AG10803 (cell line): ENCODE measurements at places on chromosomes 13 and 19.
A peak's percentile ranks its signal among the peaks of the same experiment; 100 is the strongest.

- DNase-seq: no peak
These were observed 23.5 kb downstream of the TFDP1 start for GRCh38 chr13:113607889-113608635.

DNA sequence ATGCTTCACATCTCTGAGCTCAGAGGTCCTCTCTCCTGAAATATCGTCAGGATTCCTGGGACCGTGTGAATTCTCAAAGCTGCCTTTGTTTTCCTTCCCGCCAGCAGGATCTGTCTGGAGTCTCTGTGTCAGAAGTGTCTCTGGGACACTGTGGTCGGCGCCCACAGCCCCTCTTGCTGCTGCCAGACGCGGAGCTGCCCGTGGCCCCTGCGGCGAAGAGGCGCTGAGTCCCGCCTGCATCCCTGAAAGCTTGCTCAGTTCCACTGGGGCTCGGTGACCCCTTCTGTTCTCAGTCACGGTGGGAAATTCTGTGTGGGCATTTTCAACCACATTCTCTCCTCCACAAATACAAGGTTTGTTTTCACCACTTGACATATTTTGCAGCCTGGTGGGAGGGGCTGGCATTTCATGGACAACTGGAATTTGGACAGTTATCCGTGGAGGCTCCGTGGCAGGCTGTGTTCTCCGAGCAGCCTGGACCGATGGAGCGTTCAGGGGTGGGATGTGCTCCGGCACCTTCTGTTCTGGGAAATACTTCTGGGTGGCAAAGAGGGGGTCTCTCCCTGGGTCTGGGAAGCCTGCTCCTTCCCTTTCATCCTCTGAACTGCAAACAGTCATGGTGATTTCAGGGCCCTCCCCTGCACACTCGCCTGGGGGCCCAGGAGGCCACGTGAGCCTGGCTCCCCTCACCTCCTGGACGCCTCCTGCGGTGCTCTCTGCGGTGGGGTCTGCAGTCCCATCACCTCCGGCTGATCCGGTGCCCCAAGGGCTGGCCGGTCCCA lies 42.6 kb upstream of the GRTP1 start:
- no peak for DNase-seq

DNA sequence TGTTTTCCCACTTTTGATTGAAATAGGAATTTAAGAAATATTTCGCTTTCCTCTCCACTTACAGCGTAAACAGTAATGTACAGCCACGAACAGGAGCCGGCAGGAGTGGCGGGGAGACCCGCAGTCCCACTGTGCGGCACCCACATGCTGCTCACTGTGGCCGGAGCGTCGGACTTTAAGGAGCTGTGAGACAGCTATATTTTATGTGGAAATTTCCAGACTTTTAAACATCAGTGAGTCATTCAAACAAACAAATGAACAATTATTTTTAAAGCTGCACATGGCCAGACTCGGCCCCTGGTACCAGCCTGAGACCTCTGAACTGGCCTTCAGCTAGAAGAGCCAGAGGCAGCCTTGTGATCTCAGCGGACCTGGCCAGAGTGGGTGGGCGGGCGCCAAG lies 52.5 kb downstream of the CRYL1 start:
- DNase-seq: no peak

- DNase-seq: no peak
These were observed 168.3 kb downstream of the COL4A1 start for GRCh38 chr13:110138700-110139036.

DNA sequence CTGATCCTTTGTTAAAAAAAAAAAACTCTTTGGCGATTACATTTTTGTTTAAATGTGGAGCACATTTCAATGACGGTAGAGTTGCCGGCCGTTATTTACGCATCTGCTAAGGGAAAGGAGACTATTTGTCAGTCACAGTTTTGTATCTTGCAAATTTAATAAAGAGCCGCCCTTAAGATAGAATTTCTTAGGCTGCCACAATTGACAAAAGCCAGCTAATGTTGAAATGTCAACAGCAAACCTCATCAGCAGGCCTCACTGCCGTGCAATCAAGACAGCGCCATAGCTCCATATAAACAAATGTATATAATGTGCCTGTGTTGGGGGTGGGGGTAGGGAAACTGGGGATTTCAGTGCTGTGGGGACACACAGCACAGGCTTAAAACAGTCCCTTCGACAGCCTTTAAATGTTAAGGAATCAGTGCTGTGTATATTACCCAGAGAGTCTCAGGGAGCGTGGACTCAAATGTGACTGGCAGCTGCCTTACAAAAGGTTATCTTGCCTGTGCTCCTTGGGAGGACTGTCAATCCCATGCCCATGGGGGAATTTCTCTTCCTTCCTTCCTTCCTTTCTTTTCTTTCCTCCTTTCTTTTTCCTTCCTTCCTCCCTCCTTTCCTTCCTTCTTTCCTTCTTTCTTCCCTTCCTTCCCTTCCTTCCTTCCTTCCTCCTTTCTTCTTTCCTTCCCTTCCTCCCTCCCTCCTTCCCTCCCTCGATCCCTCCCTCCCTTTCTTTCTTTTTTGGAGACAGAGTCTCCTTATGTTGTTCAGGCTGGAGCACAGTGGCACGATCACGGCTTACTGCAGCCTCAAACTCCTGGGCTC lies 108.0 kb downstream of the URI1 start:
- DNase-seq: no peak

- DNase-seq: peak; percentile 93
These were observed 20.7 kb downstream of the CEBPG start for GRCh38 chr19:33394006-33394722.

- peak; percentile 46 for DNase-seq
These were observed at the start of gene HTR2A for GRCh38 chr13:46896341-46897137. HTR2A (minus strand) TSS chr13:46897053; CDS start chr13:46895906, 1,147 bp downstream.

GRCh38 chr13:32443111-32443510 lies 15.2 kb upstream of the N4BP2L1 start:
- peak; percentile 19 for DNase-seq

- DNase-seq: peak; percentile 24
These were observed 1.4 kb downstream of the EPS8L1 start for GRCh38 chr19:55077106-55077505.

DNA sequence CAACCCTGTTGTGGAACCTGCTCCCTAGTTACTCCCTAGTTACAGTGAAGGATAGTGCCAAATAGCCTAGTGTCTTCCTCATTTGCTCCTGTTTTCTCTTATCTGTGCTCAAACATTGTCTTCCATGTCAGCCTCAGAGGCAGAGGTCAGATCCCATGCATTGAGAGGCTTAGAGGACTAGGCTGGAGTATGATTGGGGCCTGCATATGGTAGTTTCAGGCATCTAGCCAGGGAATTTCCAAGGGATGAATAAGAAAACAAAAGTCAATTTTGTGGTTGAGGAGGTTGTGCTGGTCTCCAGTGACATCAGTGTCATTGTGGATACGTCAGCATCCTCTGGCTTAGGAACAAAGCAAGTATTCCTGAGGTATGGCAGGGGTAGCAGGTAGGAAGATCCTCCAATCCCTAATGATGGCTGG lies 9.4 kb downstream of the ZNF546 start:
- DNase-seq: peak; percentile 70

DNA sequence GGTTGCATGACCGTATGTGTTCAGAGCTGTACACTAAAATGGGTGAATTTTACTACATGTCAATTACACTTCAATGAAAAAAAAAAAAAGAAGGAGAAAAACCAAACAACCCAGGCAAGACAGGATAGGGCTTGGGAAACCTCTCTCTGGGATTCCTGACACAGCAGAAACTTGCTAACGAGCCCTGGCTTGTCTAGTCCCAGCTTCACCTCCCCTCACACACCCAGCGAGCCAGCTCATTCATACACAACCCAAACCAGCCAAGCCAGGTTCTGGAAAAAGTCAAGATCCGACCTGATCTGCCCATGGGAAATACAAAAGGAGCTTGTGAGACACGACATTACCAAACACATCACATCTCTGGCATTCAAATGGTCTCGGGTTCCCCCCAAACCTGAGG lies 3.7 kb upstream of the TECR start:
- no peak for DNase-seq

GRCh38 chr19:4748589-4748988 lies 24.9 kb upstream of the DPP9 start:
- no peak for DNase-seq

GRCh38 chr13:50711131-50711815 lies 132.2 kb downstream of the DLEU7 start:
- no peak for DNase-seq

- DNase-seq: peak; percentile 97
These were observed 454 bp downstream of the BLVRB start for GRCh38 chr19:40465025-40465556.

GRCh38 chr13:78161266-78161665 lies 242.6 kb upstream of the EDNRB start:
- DNase-seq: no peak

DNA sequence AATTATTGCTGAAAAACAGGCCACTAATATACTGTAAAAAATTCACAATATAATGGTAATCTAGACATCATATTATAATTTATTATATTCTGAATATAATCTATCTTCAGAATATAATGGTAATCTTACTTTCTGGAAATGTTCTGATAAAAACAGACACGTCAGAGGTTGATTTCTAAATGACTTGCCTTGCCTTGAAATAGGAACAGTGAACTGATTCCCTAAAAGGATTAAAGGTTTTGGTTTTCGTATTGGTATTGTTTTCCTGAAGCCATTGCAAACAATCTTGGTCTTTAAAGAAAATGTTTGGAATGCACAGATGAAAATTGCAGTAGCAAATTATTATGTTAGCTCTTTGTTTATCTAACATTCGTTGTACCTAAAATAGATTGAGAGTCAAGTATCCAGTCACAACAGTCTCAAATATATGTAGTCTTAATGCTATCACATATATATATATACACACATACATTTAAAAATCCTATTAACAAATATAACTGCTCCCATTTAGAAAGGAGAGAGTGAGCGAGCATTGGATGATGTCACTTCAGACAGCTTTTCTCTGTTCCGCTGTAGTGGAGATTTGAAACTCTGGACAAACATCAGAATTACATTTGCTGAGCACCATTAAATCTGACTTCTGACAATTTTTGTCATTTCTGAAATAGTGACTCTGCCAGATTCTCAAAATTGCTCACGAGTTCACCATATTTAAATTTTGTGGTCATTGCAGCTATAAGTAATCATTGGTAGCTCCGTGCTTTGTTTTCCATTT lies 1.7 kb downstream of the ITM2B start:
- DNase-seq: no peak

- no peak for DNase-seq
These were observed 2.8 kb downstream of the PCDH9 start for GRCh38 chr13:67227131-67227983.

GRCh38 chr19:31962561-31962996 lies 382.8 kb upstream of the ZNF507 start:
- no peak for DNase-seq

DNA sequence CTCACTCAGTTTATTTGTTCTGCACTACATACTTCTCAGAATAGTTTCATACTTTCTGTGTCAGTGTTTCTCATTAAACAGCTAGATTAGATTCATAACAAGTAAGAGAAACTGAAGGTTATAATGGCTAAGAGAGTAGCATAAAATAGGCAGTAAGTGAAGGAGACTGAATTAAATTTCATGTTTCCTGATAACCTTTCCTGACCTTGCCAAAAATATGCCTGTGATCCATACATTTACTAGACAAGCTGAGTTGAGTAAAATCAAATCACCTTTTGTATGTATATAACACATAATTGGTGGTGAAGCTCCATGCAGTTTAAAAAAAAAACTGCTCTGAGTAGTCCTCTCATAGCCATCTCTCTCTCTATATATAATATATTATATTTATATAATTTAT lies 545.3 kb upstream of the PCDH20 start:
- no peak for DNase-seq

DNA sequence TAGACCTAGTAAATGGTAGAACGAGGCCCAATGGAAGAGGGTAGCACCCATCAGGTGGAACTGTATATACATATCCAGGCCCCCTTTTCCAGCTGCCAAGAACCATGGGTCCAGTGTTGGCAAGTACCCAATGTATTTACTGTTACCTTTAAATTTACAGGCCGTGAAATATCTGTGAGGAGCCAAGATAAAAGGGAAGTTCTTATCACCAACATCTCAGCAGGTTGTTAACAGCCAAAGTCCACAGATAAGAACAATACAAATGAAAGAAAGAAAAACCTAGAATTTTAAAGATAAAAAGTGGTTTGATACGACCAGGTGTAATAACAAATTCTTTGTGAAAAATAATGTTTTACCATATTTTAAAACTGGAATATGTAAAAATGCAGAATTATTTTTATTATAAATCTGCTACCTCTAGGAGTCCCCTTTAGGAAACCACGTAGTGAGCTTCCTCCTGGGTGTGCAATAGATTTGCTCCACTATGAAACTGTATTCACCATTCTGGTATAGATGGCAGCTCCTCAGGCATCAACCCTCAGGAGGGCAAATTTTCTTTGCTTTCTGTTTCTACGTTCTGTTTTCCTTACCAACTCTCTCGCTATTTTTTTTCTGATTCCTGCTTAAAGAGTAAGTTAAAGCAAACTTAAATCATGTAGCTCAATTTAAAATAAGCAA lies 292.2 kb upstream of the SLC10A2 start:
- no peak for DNase-seq

DNA sequence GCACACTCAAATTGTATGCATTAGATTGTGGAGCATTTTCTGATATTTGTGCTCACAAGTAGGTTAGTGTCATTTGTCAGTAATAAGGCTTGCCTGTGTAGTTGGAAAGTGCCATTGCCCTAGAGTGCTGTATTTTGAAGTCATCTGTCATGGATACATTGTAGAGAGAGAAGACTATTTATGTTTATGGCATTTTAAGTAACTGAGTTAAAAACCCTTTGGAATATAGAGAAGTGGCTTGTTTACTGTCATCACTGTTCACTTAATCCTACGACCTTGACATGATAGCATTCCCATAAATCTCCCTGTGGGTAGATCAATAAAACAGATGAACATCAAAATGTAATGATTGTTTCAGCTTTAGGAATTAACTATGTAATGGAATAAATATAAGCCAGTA lies 110.6 kb downstream of the MAB21L1 start:
- DNase-seq: no peak

DNA sequence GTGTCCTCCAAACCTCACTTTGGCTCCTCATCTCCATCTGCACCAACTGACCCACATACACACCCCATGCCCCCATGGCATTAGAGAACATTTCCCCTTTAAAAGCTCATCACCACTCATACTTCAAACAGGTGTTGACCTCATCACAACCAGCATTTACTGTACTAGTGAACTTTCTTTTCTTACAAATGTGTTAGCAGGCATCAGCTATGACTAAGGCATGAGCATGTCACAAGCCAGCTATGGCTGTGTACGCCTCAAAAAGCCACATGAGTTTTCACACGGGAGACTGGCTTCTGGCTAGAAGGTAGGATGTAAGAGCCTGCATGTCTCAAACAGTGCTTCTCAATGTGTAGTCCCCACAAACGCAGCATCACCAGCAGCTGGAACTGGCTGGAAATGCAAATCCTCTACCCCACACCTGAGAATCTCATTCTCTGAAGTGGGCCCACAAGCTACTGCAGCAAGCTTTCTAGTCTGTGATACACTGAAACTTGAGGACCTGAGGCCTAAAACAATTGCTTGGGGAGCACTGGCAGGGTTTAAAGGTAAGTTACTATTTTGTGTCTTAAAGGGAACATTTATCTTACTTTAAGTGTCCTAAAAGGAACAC lies 66.8 kb downstream of the TUBGCP3 start:
- DNase-seq: no peak
